Foreskin melanocyte (primary cell): ENCODE measurements at places on chromosomes 6 and 20.

DNA sequence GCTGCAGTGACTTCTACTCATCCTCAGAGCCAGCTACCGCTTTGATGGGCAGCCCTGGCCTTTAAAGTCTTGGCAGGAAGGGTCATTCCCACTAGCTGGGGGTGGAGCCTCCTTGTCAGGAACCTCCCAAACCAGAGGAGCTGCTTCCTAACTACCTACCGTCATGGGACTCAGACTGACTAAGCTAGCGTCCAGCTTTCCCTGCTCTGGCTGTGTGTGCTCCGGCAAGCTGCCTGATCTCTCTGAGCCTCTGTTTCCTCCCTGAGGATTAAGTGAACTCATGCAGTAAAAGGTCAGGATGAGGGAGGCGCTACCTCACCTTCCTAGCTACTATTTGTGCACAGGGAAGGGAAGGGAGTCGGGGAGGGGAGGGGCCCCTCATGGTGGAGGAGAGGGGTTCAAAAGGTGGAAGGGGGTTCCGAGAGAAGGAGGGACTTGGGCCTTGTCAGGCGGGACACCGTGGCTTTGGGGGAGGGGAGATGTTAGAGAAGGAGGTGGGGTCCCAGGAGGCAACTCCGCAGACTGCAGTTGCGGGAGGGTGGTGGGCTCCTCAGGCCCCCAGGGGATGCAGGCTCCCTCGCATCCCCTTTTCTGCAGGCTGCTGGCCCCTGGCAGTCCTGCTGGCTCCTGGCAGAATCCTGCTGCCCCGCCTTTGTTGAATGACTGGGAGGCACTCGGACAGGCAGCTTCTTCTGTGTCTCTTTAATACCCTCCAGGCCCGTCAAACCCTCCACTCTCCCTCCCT is 9.8 kb downstream of the DUSP15 start:
- DNase-seq = peak; percentile 52

DNA sequence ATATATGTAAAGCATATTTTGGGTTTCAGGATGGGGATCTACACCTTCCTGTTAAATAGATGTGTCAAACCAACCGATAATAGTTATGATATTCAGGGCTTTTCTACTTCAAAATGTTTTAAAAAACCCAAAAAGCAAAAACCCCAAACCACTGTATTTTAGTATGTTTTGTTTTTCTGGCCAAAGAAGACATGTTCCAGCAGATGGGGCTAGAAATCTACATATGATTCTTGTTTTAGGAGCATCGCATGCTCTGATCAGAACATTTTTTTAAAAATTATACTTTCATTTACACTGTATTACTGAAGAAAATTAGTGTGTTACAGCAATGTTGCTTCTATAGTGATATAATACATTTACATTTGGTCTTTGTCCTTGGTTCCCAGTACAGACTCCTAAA is 11.0 kb downstream of the RMND1 start:
- no peak for DNase-seq

GRCh38 chr20:63047267-63047666 is 40.5 kb upstream of the BHLHE23 start:
- DNase-seq = no peak

- DNase-seq = no peak
These were observed 9.9 kb upstream of the PI16 start for GRCh38 chr6:36944650-36945049.

DNA sequence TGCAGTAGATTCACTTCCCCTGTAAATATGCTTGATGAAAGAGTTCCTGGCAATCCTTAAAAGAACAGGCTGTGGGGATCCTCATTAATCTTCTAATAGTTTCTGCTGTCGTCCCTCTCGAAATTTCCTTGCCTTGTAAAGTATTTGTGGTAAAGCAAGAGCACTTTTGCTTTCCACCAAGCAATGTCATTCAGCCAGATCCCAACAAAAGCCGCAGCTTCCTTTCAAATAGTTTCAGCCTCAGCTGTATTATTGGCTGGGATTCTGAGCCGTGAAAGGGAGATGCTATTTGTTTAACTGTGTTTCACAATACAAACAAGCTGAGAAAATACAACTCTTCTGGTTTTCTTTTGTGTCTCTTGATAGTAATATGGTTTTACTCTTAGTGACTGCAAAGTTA is 48.9 kb upstream of the EPHA7 start:
- no peak for DNase-seq

DNA sequence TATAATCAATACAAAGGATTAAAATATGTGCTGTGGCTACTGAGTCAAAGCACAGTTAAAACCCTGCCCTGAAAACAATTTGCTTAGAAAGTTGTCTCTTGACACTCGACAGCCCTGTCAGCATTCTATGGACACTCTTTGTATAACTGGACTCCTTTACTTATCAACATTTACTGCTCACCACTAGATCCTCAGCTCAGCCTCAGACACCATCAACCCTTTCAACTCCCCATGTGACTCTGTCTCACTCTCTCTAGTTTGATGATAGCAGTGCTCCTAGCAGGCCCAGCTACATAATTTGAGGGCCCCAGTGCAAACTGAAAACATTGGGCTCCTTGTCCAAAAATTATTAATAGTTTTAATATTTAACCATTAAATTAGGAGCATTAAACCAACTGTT is 181.8 kb downstream of the TENT5A start:
- no peak for DNase-seq

DNA sequence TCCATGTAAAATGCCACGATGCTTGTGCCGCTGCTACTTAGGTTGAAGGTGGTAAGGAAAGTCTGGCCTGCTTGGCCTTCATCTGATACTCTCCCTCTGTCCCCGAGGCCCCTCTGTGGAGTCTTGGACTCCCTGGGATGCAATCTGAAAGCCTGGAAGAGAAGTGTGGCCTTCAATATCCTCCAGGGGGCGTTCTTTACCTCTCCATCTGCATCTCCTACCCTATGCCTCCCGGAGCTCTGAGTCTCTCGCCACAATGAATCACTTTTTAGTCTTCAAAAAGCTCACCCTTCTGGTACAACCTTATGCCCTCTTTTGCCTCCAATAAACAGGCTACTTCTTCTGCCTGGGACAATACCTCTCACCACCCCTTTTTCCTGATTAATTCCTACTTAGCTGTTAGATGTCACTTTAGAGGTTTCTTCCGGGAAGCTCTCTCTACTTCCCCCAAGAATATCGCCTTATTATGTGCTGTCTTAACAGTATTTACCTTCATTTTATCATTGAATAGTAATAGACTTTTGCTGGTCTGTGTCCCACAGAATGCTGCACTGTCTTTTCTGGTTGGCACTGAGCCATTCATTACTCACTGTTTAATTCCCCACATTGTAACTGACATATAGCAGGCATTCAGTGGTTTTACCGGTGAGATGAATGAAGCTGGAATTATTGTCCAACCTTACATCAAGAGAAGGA is 13.9 kb upstream of the ATG5 start:
- DNase-seq = peak; percentile 64
